Stimulated activated CD8-positive, alpha-beta memory T cell treated with anti-CD3 and anti-CD28 coated beads, Interleukin-12 subunit alpha, Interleukin-12 subunit beta, amount 100 ng/mL, for 4 hours (primary cell): ENCODE measurements at places on chromosomes 16 and 17.
A peak's percentile ranks its signal among the peaks of the same experiment; 100 is the strongest.

GRCh38 chr16:3020247-3020603, at the start of gene TNFRSF12A:
TNFRSF12A (plus strand) TSS chr16:3020368; CDS start chr16:3020398, 30 bp downstream.
- peak; percentile 61 for DNase-seq

DNA sequence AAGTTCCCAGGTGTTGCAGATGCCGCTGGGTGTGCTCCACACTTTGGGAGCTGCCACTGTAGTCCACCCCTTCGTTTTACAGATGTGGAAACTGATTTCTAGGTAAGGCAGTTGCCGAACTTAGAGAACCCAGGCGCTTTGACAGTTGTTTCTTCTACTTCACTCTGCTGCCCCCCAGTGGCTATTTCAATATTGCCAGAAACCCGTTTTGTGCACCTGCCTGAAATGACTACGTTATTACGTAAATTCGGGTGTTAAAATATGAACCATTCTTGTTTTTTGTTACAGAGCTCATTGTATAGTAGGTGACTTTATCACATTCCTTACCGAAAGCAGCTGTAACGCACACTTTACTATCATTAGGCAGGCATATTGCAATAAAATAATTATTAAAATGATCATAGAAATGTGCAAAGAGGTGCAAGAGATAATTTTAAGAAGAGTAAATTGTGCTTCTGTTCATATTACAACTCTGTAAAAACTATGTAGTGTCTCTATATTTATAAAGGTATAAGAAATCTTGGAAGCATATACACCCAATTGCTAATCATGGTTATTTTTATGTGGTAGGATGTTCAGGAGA, 44.9 kb downstream of the OTOA start:
- peak; percentile 46 for DNase-seq

- DNase-seq = no peak
Observed at GRCh38 chr16:21156767-21157467, 1.6 kb upstream of the LDAF1 start.

GRCh38 chr16:87196231-87196630, 121.0 kb downstream of the C16orf95 start:
- DNase-seq = no peak

DNA sequence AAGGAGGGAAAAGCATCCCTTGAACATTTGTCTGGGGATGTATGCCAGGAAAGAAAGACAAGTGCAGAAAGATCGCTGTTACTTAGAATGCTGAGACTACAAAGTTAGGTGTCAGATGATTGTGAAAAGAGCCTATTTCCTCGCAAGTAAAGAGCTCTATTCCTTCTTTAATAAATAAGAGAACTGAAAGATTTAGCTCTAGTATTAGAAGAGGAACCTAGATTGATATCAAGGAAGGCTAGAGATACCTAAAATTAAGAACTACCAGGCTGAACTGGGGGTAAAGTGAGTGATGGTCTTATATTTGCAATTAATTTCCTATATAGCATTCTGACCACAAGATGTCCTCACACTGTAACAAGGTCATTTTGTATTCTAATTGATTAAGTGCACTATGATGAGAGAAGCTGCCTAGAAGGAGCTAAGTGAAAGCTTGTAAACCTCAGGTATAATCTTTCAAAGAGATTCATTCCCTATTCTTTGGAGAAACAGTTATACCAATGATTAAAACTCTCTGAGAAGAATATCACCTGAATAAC, 62.3 kb downstream of the SSH2 start:
- DNase-seq = no peak

- DNase-seq = no peak
Observed at GRCh38 chr16:48272837-48273421, 25.6 kb upstream of the ABCC11 start.

DNA sequence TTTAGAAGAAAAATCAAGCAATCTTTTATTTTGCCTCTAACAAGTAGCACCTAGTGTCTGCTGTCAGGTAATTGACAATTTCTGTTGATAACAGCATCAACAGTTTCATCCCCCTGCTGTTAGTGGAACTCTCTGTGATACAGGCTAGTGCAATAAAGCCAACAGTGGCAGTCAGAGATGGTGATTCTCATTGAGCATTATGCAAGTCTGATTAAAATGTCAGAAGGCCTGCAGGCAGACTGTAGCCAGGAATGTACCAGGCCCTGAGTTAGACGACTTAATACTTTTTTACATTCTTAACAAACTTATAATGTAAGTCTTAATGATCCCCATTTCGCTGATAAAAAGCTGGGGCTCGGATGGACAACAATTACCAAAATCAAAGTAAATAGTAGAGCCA, 14.6 kb downstream of the CYLD start:
- no peak for DNase-seq

DNA sequence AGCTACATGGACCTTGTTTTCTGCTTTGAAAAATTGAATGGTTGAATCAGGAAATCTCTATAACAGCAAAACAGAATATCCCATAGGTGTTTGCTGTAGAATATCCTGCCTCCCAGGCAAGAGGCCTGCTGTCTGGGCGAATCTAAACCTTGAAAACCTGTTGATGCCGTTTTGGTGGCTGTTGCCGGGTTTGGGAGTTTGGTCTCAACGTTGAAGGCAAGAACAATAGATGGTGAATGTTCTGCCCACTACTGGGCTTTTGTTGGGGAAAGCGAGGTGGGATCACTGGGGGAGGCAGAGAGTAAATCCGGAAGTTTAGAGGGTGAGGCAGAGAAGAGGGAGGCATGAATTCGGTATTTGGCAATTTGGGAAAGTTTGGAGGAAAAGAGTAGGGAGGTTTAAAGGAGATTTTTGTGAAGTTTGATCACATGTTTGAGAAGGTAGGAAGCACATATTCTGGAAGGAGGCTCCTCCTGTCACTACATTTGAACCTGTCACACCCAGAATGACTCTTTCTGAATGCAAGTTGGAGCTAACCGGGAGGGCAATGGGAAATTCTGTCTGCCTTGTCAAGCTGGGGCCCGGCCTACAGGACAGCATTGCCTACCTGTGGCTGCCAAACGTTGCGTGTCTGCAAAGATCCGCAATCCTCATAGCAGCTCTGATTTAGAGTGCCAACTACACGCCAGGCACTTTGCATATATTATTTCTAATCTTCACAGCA, 46.5 kb downstream of the GPRC5B start:
- DNase-seq = no peak

GRCh38 chr17:39920218-39921210, 2.1 kb upstream of the GSDMB start:
- DNase-seq = peak; percentile 26
